ENCODE measurements at places on chromosomes 5 and 9.

DNA sequence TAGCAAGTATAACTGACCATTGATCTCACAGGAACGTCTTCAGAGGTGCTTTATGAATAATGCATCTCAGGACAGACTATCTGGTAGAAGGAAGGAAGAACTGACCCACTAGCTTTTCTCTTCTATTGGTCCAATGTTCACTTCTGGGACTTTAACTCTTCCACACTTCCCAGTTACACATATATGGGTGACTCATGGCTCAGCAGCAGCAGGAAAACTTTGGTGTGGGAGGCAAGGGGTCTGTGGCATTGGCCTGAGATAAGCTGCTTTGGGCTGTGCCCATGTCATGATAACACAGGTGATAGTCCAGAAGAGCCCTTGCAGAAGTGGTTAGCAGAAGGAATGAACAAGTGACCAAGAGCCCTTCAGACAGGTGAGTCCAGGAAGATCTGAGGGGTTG, 148.8 kb downstream of the RAB3C start:
- no peak for DNase-seq

GRCh38 chr5:79938468-79938867, 52.6 kb downstream of the MTX3 start:
- DNase-seq, result no peak

DNA sequence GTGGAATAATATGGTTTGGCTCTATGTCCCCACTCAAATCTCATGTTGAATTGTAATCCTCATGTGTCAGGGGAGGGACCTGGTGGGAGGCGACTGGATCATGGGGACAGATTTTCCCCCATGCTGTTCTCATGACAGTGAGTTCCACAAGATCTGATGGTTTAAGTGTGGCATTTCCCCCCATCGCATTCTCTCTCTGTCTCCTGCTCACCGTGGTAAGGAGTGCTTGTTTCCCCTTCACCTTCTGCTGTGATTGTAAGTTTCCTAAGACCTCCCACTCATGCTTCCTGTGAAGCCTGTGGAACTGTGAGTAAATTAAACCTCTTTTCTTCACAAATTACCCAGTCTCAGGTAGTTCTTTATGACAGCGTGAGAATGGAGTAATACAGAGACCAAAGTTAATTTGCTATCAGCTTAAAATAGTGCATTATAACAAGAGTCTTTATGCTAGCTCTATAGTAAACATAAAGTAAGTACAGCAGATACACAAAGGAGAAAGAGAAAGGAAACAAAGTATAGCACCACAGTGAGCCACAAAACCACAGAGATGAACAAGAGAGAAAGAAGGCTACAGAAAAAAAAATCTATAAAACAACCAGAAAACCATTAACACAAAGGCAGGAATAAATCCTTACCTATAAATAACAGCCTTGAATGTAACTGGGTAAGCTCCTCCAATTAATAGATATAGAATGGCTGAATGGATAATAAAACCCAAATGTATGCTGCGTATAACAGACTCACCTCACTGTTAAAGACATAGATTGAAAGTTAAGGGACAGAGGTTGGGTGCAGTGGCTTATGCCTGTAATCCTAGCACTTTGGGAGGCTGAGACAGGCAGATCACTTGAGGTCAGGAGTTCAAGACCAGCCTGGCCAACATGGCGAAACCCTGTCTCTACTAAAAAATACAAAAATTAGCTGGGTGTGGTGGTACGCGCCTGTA, 39.7 kb downstream of the RAPGEF6 start:
- no peak for DNase-seq

GRCh38 chr5:150846654-150847333, 473 bp downstream of the IRGM start:
- DNase-seq, result no peak

GRCh38 chr9:135029871-135030565, 57.5 kb upstream of the OLFM1 start:
- DNase-seq, result no peak

GRCh38 chr5:130068101-130068500, 163.8 kb downstream of the CHSY3 start:
- DNase-seq, result no peak

DNA sequence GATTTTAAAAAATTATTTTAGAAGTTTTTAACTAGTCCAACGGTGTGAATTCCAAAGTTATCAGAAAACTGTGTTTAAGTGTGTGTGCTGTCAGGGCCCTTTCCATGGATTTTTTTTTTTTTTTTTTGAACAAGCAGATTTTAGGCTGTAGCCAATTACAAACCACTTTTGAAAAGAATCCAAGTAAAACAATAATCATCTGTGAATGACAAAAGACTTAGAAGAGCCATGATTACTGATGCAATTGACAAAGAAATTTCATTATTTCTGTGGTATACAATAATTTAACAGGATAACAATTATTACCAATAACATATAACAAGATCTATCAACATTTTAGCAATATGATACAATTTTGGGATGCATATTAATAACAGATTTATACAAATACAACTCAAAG, 16.2 kb upstream of the PAIP1 start:
- DNase-seq, result no peak

- DNase-seq, result peak; percentile 33
Measured at GRCh38 chr9:23826120-23826629, at the start of gene ELAVL2. ELAVL2 (minus strand) TSS chr9:23826240; CDS start chr9:23762234, 64,006 bp downstream.

GRCh38 chr5:142925795-142926194, 155.6 kb downstream of the ARHGAP26 start:
- no peak for DNase-seq

- DNase-seq, result no peak
Measured at GRCh38 chr5:2557435-2557834, 194.0 kb downstream of the IRX2 start.

GRCh38 chr5:132445640-132445923, 45.0 kb downstream of the IRF1 start:
- no peak for DNase-seq

GRCh38 chr9:114776683-114777399, 29.0 kb downstream of the TNFSF15 start:
- no peak for DNase-seq

DNA sequence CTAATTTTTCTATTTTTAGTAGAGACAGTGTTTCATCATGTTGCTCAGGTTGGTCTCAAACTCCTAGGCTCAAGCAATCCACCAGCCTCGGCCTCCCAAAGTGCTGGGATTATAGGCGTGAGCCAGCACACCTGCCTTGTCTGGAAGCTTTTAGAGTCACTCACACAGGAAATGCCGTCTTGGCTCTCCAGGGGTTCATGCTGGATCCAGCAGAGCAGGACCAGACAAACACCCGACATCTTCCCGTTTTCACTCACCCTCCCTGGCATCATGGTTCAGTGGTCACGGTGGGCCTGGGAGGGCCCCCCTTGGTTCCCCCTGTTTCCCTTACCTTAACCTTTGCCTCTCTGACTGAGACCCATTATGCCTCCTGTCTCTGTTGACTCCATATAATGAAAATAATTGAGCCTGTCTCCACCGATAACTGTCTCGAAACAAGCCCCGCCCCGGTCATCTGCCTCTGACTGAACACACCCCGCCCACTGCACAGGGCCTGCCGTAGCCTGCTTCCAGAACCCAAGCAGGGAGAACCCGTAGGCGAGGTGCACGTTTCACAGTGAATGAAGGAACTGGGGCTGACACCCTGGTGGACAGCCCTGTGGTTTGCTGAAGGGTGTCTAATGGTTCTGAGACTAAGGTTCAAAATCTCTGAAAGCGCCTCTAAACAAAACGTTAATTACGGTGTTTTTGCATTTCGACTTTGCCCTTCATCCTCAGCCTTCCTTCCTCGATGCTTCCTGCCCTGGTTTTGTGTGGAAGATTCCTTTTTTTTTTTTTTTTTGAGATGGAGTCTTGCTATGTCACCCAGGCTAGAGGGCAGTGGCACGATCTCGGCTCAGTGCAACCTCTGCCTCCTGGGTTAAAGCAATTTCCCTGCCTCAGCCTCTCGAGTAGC, 39.7 kb upstream of the SPRY4 start:
- peak; percentile 1 for DNase-seq

- DNase-seq, result no peak
Measured at GRCh38 chr5:179184521-179185050, 124.4 kb downstream of the ZNF354C start.

DNA sequence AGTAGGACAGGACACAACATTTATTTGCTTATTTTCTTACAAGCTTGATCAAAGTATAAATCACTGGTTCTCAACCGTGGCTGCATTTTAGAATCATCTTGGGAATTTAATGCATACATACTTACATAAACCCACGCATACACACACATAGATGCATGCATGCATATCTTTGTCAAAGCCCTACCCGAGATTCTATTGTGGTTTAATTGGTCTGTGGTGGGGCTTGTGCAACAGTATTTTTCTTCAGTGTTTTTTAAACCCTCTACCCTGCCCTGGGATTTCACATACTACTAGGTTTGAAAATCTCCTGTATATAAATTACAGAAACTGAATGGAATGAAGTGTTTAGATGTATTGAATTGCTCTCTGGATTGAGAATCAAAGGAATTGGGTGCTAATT, 1166.2 kb downstream of the MAT2B start:
- no peak for DNase-seq

DNA sequence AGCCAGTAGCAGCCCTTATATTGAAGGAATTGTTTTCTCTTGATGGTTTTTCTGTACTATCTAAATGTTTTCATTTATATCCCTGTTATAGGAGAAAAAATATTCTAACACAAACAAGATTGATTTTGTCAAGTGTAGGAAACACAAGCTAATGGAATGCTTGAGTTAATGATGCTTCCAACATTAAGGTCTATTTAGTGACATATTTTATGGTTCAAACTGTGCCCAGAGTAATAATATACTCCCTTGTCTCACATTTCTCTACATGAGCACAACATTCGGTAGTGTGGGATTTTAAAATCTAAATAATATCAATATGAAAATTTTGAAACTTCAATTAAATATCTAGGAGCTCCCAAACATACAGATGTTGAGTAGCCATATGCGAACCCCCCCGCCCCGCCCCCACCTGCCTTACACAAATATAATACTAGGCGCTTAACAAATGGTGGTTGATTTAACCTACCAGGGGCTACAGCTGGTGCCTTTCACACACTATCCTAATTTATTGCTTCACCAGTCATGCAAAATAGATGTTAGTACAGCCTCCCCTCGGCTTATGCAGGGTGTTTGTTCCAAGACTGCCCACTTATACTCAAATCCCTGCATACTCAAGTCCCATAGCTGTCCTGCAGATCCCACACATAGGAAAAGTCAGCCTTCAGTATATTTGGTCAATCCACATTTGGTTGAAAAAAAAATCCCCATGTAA, 124.1 kb upstream of the ACO1 start:
- no peak for DNase-seq

- no peak for DNase-seq
Measured at GRCh38 chr5:92337772-92338234, 954.7 kb upstream of the ARRDC3 start.

DNA sequence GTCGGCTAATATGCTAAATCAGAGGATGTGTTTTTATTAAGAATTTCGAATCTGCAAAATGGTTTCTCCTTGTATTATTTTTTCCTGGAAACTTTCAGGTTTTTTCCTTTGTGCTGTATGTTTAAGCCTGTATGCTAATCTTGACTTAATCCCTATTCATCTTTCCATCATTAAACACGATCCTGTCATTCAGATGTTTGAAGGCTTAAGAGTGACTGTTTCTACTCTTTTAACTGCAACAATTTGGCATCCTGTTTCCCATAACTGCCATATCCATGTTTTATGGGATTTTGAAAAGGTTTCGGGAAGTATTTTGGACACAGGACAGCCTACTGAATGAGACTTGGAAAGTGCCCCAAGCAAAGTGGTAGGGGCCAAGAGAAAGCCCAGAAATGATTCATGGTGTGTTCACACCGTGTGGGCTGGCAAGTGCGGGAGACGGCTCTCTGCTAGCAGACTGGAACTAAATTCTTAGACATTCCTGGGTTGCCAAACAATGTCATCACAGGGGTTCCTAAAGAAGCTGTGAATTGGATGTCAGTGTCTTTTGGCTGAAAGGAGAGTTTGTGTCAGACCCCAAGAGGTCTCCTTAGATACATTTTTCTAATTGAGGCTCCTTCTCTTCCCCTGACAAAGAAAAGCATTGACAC, 125.4 kb upstream of the ADAMTS16 start:
- DNase-seq, result no peak

GRCh38 chr5:33317271-33317670, 123.5 kb upstream of the TARS1 start:
- DNase-seq, result no peak

- DNase-seq, result no peak
Measured at GRCh38 chr5:56278335-56278753, 45.2 kb upstream of the ANKRD55 start.

DNA sequence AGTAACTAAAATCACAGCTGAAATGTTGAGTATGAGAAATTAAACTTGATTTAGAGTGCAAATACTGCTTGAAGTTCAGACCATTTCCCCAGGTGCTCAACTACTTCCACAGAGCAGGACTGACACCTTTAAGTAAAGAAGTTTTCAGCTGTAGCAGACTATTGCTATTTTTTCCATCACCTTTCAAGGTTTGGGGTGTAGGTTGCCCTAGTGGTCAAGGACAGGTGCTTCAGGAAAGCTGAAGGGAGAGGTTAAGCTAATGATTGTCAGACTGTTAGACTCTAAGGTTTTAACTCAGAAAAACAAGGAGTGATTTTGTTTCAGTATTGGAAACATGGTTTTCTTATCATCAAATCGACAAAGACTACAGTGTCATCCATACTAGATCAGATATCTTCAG, 162.1 kb downstream of the CCDC192 start:
- no peak for DNase-seq

DNA sequence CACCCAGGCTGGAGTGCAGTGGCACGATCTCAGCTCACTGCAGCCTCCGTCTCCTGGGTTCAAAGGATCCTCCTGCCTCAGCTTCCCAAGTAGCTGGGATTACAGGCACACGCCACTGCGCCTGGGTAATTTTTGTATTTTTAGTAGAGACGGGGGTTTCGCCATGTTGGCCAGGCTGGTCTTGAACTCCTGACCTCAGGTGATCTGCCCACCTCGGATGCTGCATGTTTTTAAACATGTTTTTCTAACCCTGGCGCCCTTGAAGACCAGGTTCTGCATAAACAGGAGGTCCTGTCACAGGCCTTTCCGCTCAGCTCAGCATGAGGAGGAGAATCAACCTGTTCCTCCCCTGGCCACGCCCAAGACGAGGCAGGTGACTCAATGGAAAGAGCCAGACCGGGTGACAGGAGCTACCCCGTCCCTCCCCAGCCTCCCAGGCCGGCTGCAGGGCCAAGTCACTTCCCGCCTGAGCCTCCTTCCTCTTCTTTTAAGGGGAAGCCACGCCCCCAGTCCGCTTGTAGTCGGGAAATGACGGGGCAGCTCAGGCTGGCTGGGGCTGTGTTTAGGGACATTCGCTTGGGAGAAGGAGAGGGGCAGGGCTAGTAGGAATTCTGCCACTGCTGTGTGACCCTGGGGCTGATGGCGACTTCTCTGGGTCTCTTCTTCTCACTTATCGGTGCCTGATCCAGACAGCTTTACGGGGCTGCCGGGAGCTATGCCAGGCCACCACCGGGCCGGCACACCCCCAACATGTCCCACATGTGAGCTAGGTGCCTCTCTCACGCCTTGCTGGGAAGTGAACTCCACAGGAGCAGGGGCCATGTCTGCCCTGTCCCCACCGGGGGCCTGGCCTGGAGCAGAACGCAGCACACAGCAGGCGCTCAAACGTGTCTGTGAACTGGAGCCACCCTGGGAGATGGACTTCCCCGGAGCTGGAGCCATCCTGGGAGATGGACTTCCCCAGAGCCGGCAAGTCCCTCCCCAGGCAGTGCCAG, 6.1 kb downstream of the NOTCH1 start:
- peak; percentile 86 for DNase-seq
